A549 treated with RU486 at 1 μM for 4 hours (cell line): ENCODE measurements at places on chromosomes 1 and 21. TPM values are rescaled to one million over a fixed set of nuclear protein-coding genes. Genes with fewer than 3 reads are reported as not detected.

Gene MYBPH
- total RNA-seq: not detected in 5 replicates

Gene KRTAP19-3
- not detected in 5 replicates for total RNA-seq

Gene LDLRAD1
- not detected in 5 replicates for total RNA-seq

Gene SERPINC1
- 0.16 to 0.35 TPM (median 0.17 TPM) in 4 of 5 replicates, not detected in the other for total RNA-seq

Gene TNFRSF1B
- total RNA-seq: 0.45 to 0.69 TPM (median 0.60 TPM) in 5 replicates

Gene SAMD13
- 0.19 to 0.67 TPM (median 0.45 TPM) in 5 replicates for total RNA-seq

Gene CCDC190
- not detected in 5 replicates for total RNA-seq

Gene S100A7A
- not detected in 5 replicates for total RNA-seq

Gene HDAC1
- 53.1 to 62.9 TPM (median 57.7 TPM) in 5 replicates for total RNA-seq

Gene BSND
- not detected in 5 replicates for total RNA-seq

Gene AGO3
- 6.3 to 9.3 TPM (median 8.1 TPM) in 5 replicates for total RNA-seq

Gene OR6N1
- not detected in 5 replicates for total RNA-seq

Gene GJB5
- total RNA-seq: 0.07 TPM in 1 of 5 replicates, not detected in the others

Gene VSIG8
- 0.07 TPM in 1 of 5 replicates, not detected in the others for total RNA-seq
